Activated CD4-positive, CD25-positive, alpha-beta regulatory T cell treated with anti-CD3 and anti-CD28 coated beads, Interleukin-2, amount 50 U/mL, for 24 hours (primary cell): ENCODE measurements at places on chromosomes 1 and 21.

GRCh38 chr1:79807816-79808215, 801.3 kb upstream of the ADGRL4 start:
- no peak for ATAC-seq

DNA sequence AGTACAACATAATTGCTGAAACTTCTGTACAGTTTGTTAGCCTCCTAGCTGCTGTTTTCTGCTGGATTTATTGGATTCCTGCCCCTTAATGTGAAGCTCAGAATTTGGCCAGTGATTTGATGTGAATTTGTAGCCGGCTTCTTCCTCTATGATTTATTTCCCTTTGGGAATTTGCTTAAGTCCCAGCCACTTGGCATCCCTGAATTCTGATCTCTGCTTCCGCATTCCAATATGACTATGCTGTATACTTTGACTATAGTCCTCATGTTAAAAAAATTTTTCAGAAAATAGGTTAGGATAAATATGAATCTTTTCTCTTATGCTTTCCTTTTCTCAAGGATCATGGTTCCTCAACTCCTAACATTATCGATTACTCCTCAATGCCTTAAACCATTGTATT, 12.4 kb upstream of the LRIF1 start:
- no peak for ATAC-seq

GRCh38 chr1:41611068-41611931, 126.8 kb upstream of the EDN2 start:
- ATAC-seq = no peak

DNA sequence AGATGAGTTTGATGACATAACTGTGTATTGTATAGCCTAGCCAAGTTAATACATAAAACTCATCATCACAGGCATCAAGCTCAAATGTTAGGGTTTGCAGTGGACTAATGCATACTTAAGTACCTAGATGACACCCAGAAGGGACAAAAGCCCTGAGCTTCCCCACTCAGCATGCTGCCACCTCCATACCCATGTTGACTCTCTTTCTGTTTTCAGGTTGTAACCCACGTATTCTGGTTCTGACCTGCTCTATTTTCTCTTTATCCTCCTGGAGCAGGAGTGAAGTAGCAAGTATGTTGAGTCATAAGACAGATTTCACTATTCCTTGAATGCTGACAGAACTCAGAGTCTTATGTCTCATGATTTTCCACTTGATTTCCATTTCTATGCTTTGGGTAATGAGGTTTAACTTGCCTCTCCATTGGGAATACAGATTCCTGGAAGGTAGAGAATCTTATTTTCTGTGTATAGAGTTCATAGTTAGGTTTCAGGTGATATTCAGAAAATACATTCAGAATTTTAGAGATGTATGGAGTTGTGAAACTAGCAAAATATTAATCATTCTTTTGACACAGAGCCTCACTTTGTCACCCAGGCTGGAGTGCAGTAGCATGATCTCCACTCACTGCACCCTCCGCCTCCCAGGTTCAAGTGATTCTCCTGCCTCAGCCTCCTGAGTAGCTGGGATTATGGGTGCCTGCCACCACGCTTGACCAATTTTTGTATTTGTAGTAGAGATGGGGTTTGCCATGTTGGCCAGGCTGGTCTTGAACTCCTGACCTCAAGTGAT, 122.5 kb upstream of the KCNJ15 start:
- ATAC-seq = no peak
